ENCODE measurements at places on chromosomes 11 and 22.

- DNase-seq = peak; percentile 91
These were observed 38.0 kb downstream of the METTL15 start for GRCh38 chr11:28146123-28146751.

DNA sequence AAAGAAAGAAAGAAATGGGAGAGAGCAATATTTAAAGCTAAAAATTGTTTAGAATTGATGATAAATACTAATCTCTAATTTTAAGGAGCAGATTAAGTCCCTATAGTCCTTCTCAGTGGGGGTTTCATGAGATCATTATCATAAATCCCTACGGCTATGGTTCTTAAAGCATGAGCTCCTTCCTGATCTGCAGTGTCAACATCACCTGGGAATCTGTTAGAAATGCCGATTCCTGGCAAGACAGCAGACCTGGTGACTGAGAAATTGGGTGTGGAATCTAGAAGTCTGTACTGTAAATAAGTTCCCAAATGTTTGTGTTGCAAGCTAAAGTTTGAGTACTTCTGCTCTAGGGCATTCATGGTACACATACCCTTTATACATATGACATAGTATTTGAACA, 12.6 kb downstream of the HIKESHI start:
- DNase-seq = no peak

- no peak for DNase-seq
These were observed 526.2 kb downstream of the TBC1D22A start for GRCh38 chr22:47288680-47289079.

GRCh38 chr11:57903441-57904123, 120.1 kb upstream of the OR9Q1 start:
- peak; percentile 2 for DNase-seq

GRCh38 chr11:102577182-102577581, 46.6 kb upstream of the MMP7 start:
- DNase-seq = peak; percentile 19

DNA sequence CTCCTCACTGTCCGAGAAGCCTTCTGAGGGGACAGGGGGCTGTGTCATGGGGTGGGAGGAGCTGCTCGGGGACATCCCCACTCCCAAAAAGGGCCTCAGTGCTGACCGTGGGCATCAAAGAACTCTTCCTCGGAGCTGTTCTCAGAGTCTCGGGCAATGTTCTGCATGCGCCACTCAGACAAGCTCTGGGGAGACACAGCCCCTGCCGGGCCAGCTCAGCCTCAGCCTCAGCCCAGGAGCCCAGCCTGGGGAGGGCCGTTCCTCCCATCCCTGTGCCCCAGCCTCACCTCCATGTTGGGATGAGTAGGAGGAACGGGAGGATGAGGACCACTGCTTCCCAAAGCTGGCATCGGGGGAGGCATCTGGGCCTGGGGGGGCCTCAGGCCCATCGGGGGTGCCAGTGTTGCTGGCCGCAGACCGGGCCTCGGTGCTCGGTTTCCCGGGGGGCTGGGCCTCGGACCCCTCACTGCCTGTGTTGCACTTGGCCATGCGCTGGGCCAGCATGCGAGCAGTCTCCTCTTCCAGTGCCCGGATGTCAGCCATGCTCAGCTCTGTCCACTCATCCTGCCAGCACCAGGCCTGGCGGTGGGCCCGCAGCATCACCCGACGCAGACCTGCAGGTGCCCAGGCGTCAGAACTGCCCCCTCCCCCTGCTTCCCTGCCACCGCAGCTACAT, 5.2 kb downstream of the PITPNM1 start:
- DNase-seq = no peak

DNA sequence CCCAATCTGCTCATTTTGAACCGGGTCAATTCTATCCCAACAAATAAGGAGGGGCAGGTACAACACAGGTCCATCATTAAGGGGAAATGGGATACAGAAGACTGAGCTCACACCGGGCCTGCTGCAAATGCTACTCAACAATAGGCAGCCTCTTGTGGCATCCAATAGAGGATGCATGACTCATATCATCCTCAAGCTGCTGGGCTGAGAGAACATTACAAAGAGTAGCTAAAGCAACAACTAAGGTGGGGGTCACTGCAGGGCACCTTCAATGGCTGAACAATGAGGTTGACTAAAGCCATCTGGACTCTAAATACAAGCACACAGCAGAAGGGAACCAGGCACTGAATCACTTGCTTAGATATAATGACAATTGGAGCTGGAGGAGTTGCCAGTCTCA, 130.1 kb upstream of the SYN3 start:
- no peak for DNase-seq

DNA sequence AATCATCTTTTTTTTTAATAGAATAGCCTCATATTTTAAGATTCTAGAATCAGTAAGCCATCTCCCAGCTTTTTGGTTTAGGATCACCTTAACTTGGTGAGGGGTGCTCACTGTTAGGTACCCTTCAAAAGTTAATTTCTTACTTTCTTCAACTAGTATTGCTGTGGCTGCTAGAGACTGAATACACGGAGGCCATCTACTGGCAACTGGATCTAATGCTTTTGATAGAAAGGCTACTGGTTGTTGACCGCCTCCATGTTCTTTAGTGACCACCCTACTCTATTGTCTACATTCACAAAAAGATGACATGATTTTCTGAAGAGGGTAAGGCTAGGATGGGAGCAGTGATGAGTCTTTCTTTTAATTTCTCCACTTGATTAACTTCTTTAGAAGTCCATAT, 16.7 kb upstream of the ALDH3B2 start:
- DNase-seq = peak; percentile 4

- DNase-seq = peak; percentile 75
These were observed 3.6 kb upstream of the OR2AT4 start for GRCh38 chr11:75100314-75100713.

- no peak for DNase-seq
These were observed 59.2 kb downstream of the MYO7A start for GRCh38 chr11:77187111-77187750.

GRCh38 chr11:126154691-126155090, 56.8 kb downstream of the RPUSD4 start:
- DNase-seq = no peak

- DNase-seq = no peak
These were observed 624.7 kb downstream of the BUD13 start for GRCh38 chr11:116148056-116148455.

DNA sequence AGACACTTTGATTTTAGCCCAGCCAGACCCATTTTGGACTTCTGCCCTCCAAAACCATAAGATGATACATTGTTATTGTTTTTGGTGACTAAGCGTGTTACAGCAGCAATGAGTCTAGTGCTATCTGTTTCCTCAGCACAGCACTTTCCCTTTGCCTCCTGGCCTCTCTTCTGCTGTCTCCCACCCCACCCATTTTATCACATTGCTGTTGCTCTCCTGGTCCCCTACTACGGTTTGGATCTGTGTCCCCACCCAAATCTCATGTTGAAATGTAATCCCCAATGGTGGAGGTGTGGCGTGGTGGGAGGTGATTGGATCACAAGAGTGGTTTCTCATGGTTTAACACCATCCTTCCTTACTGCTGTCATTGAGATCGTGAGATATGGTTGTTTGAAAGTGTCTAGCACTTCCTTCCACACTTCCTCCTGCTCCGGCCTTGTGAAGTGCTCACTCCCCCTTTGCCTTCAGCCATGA, 59.8 kb upstream of the CD82 start:
- DNase-seq = peak; percentile 68

GRCh38 chr22:37126882-37127281, 17.4 kb upstream of the TMPRSS6 start:
- DNase-seq = no peak

DNA sequence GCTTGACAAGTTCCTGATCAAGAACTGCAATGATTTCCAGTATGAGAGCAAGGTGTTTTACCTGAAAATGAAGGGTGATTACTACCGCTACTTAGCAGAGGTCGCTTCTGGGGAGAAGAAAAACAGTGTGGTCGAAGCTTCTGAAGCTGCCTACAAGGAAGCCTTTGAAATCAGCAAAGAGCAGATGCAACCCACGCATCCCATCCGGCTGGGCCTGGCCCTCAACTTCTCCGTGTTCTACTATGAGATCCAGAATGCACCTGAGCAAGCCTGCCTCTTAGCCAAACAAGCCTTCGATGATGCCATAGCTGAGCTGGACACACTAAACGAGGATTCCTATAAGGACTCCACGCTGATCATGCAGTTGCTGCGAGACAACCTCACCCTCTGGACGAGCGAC, 12.0 kb downstream of the YWHAH start:
- no peak for DNase-seq

DNA sequence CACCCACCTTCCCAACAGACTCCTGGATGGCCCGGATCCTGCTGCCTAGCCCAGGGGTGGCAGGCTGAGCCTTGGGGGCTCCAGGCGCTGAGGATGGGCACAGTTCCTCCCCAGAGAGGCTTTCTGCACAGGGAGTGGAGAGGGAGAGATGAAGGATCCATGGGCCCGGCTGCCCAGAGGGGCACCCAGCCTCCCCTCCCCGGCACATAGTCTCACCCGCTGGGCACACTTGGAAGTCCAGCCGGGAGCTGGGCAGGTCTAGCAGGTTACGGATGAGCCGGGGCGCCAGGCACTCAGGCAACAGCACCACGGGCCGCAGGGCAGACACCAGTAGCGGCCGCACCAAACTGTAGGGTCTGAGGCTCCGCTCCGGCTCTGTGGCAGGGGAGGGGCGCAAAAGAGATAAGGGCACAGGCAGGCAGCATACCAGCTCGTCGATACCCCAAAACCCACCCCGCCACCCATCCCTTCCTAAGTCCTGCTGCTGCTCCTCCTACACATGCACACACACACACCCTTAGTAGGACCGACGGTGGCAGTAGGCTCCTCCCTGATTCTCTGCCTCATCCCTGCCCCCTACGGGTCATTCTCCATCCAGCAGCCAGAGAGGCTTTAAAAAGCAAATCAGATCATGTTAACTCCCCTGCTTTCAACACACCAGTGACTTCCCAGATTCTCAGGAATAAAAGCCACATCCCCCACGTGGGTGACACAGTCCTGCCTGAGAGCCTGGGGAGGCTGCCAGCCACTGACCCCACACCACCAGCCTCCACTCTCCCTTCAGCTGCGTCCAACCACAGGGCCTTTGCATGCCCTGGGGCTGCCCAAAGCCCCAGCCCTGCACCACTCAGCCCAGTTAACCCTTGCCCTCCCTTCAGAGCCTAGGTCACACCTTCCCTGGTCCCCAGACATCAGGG, 6.5 kb upstream of the MFNG start:
- DNase-seq = peak; percentile 68

- peak; percentile 6 for DNase-seq
These were observed 108.6 kb upstream of the ASPHD2 start for GRCh38 chr22:26320447-26320846.

GRCh38 chr11:2366276-2366675, 10.8 kb upstream of the CD81 start:
- peak; percentile 28 for DNase-seq

GRCh38 chr11:94840209-94840608, 72.1 kb downstream of the AMOTL1 start:
- peak; percentile 31 for DNase-seq

- no peak for DNase-seq
These were observed 548.1 kb downstream of the CNTN5 start for GRCh38 chr11:99568808-99569207.

- no peak for DNase-seq
These were observed 100.7 kb downstream of the CEP164 start for GRCh38 chr11:117428186-117428855.

DNA sequence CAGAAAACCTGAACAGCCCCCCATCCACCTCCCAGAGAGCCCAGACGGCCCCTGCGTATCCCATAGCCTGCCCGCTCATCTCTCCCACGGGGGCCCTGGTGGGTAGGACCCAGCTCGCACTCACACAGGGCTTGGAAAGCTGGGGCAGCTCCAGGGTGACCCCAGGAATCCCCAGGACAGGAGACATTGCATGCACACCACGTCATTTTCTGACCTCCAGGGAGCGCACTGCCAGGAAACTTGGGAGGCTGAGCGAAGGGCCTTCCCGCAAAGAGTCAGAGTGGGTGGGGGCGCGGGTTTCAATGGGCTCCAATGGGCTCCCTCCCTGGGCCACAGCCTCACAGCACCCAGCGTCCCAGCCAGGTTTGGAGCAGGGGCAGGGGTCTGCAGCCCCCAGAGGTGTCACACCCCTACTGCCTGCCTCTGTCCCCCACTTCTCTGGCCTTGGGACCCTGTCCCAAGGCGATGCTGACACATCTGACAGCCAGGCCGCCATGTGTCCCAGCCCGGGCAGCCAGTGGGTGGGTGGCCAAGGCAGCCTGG, 8.2 kb upstream of the SYT8 start:
- peak; percentile 36 for DNase-seq

- DNase-seq = peak; percentile 96
These were observed 114.8 kb downstream of the SNX19 start for GRCh38 chr11:130801333-130802122.

DNA sequence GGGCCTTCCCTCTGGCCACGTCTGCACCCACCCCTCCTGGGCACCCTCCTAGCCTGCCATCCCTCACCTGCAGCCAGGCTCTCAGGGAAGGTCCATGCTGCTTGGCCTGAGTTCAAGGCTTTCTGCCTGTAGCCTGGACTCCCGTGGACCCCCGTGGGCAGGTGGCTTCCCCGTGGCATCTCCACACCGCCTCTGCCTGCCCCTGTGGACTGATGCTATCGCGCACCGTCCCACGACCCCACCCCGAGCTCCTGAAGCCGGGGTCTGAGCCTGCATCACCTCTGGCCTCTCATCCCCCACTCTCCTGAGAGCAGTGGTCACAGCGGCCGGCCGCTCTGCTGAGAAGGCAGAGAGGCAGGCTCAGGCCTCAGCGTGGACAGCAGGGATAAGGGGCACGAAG, 4.5 kb downstream of the IFITM5 start:
- DNase-seq = no peak

GRCh38 chr11:116660011-116660410, 112.8 kb downstream of the BUD13 start:
- DNase-seq = no peak

DNA sequence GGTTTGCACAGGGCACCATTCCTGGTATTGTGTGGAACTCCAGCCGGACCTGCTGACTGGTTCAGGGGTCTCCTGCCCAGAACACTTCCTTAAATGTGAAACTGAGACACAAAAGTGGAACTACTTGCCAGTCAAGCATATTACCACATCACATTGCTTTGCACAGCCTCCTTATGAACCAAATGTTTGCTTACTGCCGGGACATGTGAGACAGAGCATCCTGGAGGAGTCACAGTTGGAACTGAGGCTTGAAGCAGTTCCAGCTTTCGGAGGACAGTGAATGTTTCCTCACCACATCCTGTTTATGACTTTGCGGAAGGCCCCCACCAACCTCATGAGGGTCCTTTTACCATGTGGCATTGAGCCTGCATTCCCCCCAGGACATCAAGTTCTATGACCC, 105.8 kb upstream of the ARHGAP42 start:
- peak; percentile 6 for DNase-seq

DNA sequence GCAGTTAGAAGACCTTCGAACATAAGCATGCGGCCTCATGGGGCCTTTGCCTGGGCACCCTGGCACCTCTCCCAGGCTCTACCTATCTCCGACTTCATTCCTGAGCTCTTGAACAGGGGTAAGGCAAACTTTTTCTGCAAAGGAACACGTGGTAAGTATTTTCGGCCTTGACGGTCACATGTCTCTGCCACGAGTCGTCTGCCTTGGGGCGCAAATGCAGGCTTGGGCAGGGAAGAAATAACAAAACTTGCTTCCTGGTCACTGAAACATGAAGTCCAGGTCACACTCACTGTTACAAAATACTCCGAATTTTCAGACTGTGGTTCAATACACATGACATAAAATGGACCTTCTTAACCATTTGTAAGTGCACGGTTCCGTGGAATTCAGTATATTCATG, 3.4 kb upstream of the ASCL2 start:
- DNase-seq = no peak

- no peak for DNase-seq
These were observed 90.8 kb downstream of the TECTA start for GRCh38 chr11:121191818-121192217.

All from EH (cell line).